ENCODE measurements at places on chromosomes 5 and 9.

GRCh38 chr5:149317281-149318048 lies 27.8 kb upstream of the GRPEL2 start:
- peak; percentile 41 for DNase-seq

DNA sequence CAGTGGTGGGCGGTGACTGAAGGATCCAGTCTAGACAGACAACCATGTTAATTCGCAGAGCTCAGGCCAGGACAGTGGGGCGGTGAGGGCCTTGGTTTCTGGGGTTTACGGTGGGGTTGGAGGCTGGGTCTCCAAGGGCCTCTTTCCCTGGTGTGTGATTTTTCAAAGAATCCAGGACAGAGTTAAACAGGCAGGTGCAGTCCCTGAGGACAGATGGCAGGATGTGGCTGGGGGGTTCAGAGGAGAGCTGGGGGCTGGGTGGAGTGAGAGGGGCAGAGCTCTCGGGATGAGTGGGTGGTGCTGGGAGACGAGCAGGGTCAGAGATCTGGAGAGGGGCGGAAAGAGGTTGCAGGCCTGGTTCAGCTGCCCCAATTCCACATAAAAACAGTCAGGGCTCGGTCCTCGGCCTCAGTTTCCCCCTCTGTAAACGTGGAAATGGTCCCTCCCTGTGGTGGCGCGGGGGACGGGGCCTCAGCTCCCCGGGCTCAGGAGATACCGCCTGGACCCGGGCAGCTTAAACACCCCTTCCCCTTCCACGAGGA lies 145.9 kb downstream of the GAPVD1 start:
- DNase-seq: no peak

DNA sequence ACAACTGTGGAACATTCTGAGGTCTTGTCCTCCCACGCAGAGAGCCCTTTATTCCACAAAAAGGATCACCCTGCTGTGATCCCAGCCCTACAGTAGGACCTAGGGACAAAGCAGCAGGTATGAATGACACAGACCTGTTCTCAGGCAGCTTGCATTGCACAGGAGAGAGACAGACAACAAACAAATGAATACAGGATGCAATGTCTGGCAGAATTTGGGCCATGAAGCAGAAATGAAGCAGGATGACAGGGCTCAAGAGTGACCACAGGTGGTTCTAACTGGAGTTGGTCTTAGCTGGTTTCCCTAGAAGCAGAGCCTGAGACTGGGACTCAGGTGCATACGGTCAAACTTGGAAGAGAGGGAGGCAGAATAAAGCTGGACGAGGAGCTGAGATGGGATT lies 388.8 kb downstream of the CDK5RAP2 start:
- DNase-seq: no peak

DNA sequence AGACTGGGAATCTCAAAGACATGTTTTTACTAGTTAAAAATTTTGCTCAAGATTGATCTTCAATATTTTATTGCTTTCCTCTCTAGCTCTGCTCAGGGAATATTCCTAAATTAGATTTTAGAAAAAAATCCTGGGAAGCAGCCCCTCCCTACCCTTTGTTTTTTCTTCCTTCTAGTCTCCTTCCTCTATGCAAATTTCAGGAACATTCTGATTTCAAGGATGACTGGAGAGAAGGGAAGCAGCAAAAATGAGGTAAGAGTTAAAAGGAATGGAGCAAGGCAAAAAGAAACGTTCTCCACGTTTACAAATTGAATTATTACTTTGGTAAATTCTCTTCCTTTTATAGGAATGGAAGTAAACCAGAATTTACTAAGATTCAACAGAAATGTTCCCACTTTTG lies 493.4 kb upstream of the TUSC1 start:
- no peak for DNase-seq

DNA sequence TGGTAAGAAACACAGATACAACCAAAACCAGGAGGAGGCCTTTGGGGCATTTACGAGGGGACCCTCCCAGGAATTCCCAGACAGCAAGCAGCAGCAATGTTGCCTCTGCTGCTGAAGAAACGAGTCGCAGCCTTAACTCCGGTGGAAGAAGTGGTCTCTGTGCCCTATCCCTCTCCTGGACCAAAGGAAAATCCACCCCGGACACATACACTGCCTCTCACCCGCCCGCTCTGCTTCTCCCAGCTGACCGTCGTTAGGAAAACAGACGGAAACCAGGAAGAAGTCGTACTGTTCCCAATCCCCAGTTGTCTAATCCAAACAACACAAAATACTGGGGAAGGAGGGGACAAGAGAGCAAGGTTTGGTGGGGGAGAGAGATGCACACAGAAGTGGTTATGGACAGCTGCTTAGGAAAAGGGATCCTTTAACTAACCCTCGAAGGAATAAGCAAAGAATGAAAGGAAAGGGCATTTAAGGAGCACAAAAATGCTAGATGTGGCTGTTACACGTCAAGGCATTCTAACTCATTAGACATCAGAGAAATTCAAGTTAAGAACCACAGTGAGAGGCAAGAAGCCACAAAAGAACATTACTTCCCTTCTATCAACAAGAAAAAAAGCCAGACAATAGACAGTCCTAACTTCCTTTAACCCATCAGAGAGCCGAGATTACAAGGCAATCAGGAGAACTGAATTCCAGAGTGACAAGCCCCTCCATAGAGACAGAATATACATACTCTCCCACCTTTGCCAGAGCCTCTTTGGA lies 71.9 kb downstream of the ACTL7B start:
- DNase-seq: no peak

DNA sequence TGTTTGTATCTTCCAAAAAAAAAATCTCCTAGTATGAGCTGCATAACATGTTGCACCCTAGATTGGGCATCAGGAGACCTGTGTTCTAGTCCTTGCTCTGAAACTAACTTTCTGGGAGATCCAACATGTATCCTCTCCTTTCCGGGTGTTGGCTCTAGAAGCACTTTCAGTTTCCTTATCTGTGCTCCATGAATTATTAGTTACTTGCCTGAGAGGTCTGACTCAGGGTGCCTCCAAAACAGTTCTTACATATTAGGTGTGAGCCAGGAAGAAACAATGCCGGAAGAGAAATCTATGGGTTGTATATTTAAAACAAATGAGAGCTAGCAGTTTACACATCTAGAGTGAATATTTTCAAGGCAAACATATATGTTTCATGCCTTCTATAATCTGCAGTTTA lies 36.7 kb upstream of the SLC36A2 start:
- peak; percentile 46 for DNase-seq

- no peak for DNase-seq
Observed at GRCh38 chr9:100739666-100740065, 161.8 kb downstream of the CAVIN4 start.
